ENCODE measurements at places on chromosomes 12 and 14. TPM values are rescaled to one million over a fixed set of nuclear protein-coding genes. Genes with fewer than 3 reads are reported as not detected.

The SIX1 gene
- total RNA-seq: 0.09 TPM

The WNT1 gene
- total RNA-seq: not detected

DNA sequence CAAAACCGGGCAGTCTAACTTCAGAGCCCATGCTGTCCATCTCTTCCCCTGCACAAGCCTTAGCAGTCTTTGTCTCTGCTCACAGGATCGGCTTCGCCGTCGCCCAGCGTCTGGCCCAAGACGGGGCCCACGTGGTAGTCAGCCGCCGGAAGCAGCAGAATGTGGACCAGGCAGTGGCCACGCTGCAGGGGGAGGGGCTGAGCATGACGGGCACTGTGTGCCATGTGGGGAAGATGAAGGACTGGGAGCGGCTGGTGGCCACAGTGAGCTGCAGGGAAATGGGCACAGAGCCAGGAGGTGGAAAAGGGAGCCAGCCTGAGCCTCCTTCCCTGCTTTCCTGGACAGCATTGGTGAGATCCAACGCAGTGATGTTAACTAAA lies 14.2 kb upstream of the CARMIL3 start:
- no peak for ATAC-seq

DNA sequence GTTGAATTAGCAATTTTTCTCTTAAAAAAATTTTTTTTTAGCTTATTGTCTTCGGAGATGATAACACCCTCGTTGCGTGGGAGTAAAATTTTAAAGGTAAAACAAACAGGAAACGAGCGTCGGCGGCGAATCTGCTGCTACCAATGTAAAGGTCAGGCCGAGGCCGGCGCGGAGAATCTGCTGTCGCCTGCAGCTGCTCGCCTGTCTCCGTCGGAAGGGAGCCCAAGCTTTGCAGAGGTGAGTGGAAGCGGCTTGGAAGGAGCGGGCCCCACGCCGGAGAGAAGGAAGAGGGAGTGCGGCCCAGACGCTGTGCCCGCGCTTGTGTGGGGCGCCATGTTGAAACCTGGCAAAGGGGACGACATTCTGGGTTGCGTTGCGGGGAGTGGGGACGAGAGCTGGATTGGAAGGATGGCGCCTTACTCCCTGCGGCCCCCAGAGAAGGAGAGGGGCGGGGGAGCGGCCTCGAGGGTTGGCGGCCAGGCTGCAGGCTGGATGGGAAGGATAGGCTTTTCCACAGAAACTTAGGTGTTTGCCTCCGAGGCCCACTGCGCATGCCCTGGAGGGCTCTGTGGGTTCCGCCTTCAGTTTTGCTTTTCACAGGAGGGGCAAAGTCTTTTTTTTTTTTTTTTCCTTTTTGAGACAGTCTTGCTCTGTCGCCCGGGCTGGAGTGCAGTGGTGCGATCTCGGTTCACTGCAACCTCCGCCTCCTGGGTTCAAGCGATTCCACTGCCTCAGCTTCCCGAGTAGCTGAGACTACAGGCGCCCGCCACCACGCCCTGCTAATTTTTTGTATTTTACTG lies at the start of gene SNRNP35:
Gene SNRNP35 (plus strand): TSS at position 160 of the 800 bp plus-strand sequence. CDS start 7,402 bp downstream, outside the sequence.
- ATAC-seq: peak; percentile 87

- no peak for ATAC-seq
Observed at GRCh38 chr12:54199917-54200316, 11.1 kb upstream of the SMUG1 start.

DNA sequence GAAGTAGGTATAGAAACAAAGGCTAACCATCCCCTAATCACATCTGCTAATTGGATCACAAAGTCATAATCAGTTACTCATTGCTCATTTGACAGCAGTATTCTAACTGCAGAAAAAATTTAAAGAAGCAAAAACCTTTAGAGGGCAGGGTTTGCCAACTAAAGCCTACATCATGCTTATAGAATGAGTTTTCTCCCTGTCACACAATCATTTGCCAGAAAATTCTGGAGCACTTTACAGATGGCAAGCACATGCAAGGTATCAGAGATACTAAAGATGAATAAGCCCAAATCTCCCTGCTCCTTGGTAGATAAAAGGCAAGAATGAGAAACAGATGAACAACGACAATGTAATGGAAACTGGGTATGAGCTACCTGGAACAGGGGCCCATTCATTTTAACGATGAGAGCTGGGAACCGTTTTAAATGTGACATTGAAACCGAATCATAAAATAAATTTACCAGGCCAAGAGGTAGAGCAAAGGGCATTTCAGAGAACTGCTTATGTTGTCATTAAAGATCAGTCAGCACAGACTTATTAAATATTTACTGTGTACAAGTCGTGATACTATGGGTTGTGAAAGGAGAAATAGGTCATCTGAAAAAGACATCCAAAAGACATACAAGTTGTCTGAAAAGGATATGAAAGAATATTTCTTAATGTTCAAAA lies 211.4 kb upstream of the ABCD2 start:
- ATAC-seq: no peak

- no peak for ATAC-seq
Observed at GRCh38 chr14:40402957-40403356, 970.7 kb upstream of the FBXO33 start.

DNA sequence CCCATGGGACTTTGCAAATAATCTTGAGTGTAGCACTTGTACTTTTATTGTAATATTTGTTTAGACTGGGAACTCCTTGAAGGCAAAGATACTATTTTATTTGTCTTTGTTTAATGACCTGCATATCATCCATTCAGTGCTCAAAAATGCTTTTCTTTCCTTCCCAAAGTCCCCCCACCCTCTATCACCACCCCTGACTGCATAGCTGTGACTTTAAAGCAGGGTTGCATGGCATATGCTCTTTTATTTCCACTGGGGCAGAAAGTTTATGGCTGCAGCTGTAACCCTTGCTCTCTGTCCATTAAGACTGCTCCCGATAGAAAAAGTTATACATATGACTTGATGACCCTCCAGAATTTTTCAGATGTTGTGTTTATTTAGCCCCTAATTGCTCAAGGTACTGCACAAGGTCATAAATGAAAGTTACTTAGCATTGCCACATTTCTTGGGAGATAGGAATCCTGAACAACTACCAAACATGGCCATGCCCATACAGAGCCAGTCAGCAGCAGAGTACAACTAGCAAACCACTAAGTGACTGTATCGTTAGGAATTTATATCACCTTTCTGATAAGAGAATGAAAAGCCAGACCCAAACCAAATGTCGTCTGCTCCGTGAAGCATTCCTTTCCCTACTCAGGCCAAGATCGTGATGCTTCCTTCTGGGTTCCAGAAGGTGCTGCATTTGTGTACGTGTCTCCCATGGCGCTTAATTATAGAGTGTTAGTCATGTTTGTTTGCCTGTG lies 114.3 kb downstream of the DIP2B start:
- ATAC-seq: no peak

DNA sequence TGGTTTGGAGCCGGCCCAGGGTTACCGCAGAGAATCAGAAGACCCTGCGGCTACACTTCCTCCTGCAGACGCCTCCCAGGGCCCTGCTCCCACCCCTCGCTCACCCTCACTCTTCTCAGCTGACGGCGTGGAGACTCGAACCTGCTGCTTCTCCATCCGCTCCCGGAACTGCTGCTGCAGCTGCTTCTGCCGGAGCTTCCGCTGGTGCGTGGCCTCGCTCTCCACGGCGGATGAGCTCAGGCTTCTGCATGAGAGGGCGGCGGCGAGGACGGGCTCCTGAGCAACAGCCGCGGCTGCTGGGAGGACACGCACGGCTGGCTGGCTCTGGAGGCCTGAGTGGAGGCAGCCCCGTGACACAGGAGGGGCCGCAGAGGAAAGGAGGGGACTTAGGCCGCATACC lies 33.3 kb downstream of the RAD52 start:
- ATAC-seq: no peak

DNA sequence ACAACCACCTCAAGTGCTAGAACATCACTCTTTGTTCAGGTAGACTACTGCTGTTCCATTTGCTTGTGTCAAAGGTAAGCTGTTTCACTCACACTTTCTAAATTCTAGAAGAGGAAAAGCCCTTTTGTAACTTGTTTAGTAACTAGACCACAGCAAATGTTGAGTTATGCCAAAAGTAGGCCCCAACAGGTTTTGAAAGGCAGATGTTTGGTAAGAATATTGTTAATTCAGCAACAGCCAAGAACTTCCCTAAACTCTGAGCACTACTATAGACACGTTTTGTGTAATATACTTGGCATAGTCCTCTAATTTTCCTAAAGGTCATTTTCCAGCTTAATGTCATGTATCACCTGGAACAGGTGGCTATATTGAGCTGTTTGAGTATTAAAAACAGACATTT lies 79.0 kb downstream of the DCAF5 start:
- ATAC-seq: no peak

DNA sequence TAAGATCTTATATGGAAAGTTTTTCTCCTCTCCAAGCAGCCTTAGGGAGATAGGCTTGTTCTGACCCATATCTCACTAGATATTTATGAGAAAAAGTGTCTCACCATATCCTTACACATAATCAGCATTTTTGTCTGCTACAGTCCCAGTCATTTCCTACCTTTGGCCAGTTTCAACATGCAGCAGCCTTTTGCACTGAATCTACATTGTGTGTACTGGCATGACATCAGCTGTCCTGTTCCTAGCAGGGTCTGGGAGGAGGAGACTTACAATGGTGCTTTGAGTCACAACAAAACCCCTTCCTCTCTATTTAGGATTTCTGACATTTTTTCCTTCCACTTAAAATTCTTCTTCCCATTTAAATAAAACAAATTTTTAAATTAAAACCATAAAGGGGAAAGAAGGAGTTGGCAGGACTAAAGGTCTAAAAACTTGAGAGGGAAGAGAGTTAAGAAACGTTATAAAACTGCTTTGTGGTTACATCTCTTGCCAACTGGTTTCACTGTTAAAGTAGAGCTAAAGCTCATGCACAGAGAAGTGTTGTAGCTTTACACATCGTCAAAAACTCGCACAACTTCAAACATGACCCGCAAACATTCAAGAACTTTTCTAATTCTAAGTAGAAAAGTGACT lies 53.3 kb upstream of the CERS5 start:
- peak; percentile 6 for ATAC-seq

- ATAC-seq: peak; percentile 82
Observed at GRCh38 chr12:21248679-21249078, 86.0 kb downstream of the SLCO1A2 start.

- no peak for ATAC-seq
Observed at GRCh38 chr14:99300190-99300589, 28.2 kb upstream of the BCL11B start.

- ATAC-seq: no peak
Observed at GRCh38 chr14:75238756-75239455, 39.7 kb upstream of the FOS start.

DNA sequence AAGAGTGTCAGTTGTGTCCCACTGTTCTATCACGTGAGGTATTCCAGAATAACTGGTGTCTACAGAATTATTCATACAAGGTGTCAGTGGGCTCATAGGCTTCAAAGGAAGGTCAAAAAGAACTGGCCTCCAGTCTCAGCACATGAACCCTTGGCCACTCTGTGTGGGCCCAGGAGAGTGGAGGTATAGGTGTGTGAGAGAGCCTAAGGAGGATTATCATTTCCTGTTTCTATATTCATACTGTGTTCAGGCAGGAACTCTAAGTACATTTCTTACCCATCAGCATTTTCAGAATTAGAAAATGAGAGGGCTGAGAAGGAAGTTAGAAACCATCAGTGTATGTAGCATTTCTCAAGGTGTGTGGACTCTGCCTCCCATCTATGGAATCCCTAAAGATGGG lies 87.0 kb downstream of the BTG1 start:
- ATAC-seq: no peak

DNA sequence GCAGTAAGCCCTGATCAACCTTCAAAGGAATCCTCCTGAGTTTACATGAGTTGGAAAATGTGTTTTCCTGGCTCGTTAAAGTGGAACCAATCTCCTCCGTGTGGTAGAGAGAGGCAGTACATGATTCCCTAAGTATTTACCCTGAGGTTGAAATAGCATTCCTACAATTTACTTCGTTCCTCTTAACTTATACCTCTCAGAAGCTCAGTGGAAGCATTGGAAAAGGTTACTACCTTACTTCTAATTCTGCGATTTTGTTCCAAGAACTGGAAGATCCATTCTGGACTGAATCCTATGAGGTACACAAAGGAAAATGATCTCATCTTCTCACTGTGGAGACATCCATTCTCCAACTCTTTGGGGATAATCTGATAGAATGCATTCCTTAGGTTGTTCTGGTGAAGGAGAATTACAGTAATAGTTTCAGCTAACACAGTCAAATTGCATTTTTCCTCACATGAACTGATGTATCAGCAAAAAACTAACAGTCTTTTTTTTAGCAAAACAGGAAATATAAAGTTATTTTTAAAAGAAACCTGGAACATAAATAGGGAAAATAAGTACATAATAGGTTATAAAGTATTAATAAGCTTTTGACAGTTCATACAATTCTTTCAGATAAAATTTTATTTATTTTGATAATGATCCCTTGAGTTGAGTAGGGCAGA lies 475.6 kb downstream of the PDZRN4 start:
- no peak for ATAC-seq

DNA sequence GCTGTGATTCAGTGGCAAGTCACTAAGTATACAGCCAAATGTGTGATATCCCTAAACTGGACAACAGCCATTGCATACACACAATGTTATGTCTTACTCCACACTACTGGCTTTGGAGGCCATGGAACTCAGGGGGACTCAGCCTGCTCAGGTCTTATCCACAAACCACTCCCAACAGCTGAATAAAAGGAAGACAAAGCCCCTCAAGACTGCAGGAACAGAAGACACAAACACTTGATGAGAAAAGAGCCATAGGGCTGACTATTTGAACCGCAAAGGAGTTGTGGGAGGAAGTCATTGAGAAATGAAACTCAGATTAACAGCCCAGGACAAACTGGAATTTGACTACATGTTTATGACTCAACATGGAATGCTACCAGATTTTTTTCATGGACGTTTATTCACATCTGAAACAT lies 40.9 kb downstream of the PTGER2 start:
- peak; percentile 84 for ATAC-seq

- ATAC-seq: no peak
Observed at GRCh38 chr12:81819991-81820633, 61.0 kb upstream of the PPFIA2 start.

- ATAC-seq: no peak
Observed at GRCh38 chr12:33223956-33224355, 215.7 kb downstream of the SYT10 start.

DNA sequence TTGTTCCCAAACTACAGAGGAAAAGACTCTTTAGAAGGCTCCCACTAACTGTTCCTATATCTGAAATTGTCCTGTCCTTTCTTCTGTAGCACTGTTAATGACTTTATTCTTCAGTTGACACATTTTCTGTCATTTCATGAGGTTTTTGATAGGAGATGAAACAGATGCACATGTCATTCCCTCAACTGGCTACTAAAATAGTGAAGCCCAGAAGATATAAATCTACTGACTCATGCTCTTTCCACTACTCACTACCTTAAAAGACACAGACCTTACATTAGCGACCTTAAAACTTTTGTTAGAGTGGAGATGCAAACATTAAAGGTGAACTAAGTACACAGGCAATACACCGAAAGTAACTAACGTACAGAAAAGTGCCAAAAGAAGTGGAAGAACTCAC lies 59.5 kb upstream of the ANKS1B start:
- no peak for ATAC-seq

GRCh38 chr12:49296836-49297694 lies 2.1 kb downstream of the PRPH start:
- no peak for ATAC-seq

DNA sequence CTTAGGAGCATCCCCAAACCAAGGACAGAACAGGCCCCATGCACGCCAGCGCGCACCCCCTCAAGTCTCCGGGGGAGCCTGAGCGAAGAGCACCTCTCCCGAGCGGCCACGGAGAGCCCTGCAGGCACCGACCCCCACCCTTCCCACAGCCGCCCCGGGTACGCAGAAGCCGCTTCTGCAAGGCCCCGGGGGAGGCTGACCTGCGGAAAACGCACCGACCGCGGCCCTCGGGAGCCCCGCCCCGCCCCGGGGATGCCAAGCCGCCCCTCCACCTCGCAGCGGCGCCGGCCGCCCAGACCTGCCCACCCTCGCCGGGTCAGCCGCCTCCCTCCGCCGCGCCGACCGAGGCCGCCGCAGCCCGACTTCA lies 385 bp downstream of the CAPRIN2 start:
- ATAC-seq: no peak
